Stimulated activated CD4-positive, alpha-beta T cell treated with anti-CD3 and anti-CD28 coated beads, TNF-alpha, amount 100 ng/mL, for 4 hours (primary cell): ENCODE measurements at places on chromosomes 1 and 21.

- DNase-seq = no peak
Observed at GRCh38 chr1:211986628-211987254, 48.6 kb downstream of the INTS7 start.

DNA sequence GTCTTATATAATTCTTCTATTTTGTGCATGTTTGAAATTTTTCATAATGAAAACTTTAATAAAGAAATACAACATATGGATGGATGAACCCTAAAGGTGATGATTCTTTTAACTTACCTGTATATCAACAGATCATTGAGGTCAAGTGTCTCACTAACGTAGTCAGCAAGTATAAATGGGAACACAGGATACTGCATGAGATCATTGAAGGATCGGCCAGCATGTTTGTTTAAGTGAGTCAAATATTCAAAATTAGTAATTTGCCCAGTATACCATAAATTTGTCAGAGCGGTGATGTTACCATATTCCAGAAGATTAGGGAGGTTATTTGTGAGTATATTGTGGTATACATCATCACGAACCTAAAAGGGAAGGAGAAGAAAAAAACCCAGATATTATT is 71.0 kb upstream of the GNG4 start:
- no peak for DNase-seq

GRCh38 chr1:210620867-210621488 is 292.3 kb downstream of the HHAT start:
- no peak for DNase-seq

GRCh38 chr1:116265931-116266863 is 106.8 kb upstream of the ATP1A1 start:
- DNase-seq = no peak

- DNase-seq = no peak
Observed at GRCh38 chr1:107877745-107878144, 87.2 kb downstream of the VAV3 start.

- DNase-seq = no peak
Observed at GRCh38 chr1:44239331-44239960, 26.2 kb downstream of the DMAP1 start.

DNA sequence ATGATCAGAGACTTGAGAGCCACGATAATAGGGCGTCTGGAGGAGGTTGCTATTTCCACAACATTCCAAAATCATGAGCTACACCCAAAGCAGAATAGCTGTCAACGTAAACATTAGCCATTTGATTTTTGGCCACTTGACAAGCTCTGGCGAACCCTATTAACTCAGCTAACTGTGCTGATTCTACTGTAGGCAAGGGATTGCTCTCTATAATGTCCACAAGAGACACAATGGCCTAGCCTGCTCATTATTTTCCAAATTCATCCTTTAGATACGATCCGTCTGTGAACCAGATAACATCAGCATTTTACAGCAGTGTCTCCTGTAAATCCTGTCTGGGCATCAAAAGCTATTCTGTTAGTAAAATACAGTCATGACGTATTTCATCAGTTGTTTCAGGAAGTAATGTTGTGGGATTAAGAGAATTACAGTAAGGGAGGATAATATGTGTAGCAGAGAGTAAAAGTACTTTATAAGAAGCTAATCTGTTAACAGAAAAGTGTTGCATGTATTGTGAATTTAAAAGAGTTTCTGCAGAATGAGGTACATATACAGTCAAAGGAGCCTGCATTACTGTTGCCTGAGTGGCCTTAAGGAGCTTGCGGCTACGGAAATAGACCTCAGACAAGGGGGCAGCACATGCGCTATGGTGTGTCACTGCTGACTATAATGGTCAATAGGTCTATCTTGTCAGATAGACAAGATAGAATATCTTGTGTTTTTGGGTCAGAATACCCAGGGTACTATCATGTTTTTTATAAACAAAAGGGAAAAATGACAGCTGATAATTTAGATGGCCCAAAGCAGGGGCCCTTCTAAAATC is 44.9 kb upstream of the TINAGL1 start:
- DNase-seq = no peak

- DNase-seq = no peak
Observed at GRCh38 chr1:59039551-59039950, 255.7 kb upstream of the JUN start.

- no peak for DNase-seq
Observed at GRCh38 chr1:98045211-98045766, 124.5 kb upstream of the DPYD start.

GRCh38 chr1:42482635-42483153 is 19.6 kb downstream of the CCDC30 start:
- no peak for DNase-seq

DNA sequence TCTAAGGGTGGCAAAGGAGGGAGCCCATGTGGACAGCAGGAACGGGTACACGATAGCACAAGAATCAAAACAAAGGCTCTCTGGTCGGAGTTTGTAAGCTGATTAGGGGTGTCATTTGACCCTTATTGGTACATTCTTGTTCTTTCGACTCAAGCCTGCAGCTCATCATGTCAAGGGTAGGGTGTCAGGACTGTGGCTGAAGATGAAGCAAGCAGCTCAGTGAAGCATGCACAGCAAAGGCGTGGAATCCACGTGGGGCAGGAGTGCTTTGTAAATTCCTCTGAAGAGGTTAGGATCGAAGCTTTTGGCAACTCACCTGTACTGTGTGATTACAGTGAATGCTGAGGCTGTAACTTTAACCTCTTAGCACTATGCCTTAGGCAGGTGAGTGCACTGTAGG is 4.7 kb upstream of the ABCB10 start:
- DNase-seq = no peak

DNA sequence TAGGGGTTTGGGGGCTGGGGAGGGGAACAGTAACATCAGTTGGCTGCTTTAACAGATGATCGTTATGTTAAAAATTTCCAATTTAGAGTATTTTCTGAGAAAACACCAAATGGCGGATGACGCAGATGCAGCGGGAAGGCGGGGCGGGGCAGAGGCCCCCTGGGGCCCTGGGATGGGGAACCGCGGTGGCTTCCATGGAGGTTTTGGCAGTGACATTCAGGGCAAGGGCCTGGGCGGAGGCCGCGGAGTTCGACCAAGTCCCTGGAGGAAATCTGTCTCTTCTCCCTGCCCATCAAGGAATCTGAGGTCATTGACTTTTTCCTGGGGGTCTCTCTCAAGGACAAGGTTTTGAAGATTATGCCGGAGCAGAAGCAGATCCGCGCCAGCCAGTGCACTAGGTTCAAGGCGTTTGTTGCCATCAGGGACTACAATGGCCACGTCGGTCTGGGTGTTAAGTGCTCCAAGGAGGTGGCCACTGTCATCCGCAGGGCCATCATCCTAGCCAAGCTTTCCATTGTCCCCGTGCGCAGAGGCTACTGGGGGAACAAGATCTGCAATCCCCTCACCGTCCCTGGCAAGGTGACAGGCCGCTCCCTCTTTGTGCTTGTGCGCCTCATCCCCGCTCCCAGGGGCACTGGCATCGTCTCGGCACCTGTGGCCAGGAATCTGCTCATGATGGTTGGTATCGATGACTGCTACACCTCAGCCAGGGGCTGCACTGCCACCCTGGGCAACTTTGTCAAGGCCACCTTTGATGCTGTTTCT is 310.2 kb downstream of the PTPRC start:
- no peak for DNase-seq

DNA sequence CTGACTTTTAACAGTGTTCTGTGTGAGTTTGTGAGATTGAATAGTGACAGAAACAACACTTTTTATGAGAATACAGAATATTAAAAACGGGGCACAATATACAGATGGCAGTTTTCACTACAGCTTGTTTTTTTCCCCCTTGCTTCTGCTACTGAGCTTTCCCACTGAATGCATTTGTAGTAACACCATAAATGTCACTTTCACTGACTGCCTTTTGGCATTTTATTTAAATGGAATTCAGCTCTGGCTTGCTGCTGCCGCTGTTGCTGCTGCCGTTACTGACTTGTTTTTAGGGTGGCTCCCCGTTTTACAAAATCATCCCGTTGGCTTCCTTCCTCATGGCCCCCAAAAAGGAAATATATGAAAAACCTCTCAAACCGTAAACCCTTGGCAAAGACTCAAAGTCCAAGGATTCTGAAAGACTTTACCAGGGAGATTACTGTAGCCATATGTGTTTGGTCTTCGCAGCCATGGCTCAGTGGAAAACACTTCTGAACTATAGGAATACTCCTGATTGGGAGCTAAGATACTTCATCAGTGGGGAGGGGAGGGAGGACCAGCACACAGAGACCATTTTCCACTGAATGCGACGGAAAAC is 151.0 kb downstream of the NUF2 start:
- no peak for DNase-seq

DNA sequence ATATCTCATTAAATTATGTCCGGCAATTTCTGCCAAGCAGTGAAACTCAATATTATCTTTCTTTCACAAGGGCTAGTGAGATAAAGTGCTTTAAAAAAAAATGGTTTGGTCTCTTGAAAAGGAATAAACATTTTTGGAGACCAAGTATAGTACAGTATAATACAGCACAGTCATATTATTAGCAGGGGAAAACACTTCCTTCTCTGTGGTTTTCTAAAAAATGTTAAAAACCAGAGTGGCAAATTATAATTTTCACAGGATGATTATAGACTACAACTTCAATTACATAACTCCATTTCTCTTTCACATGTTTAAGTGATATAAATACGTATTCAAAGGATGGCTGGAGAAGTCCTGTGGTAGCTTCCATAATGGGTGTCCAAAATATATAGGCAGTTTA is 170.3 kb upstream of the DMRTA2 start:
- DNase-seq = no peak

GRCh38 chr1:217948741-217949140 is 317.6 kb downstream of the SPATA17 start:
- no peak for DNase-seq

DNA sequence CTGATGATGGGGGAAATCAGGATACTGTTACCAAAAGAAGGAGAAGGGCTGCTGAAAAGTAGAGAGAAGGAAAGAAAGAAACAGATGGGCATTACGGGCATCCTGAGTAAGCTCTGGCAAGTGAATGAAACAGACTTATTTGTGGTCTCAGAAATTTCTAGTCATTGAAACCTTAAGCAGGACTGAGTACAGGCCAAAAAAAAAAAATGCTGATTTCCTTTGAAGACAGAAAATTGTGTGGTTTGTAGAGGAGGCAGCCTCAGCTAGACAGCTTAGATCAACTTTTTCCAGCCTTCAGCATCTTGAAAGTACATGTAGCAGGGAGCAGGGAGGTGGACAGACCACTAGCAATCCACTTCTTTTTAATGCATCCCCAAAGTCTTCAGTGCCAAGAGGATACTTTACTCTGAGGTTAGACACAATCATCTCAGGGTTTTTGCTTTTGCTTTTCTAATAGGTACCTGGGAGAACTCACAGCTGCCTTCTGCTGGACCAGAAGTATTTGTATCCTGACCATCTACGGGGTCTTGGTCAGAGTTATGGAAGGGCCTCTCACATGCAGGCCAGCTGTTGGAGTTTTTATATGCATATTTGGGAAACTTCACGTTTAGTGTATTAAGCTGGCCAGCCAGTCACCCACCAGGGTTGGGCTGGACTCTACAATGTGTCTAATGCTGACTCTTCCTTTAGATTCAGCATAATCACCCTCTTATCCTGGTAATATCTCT is 10.6 kb upstream of the CAPZB start:
- no peak for DNase-seq

DNA sequence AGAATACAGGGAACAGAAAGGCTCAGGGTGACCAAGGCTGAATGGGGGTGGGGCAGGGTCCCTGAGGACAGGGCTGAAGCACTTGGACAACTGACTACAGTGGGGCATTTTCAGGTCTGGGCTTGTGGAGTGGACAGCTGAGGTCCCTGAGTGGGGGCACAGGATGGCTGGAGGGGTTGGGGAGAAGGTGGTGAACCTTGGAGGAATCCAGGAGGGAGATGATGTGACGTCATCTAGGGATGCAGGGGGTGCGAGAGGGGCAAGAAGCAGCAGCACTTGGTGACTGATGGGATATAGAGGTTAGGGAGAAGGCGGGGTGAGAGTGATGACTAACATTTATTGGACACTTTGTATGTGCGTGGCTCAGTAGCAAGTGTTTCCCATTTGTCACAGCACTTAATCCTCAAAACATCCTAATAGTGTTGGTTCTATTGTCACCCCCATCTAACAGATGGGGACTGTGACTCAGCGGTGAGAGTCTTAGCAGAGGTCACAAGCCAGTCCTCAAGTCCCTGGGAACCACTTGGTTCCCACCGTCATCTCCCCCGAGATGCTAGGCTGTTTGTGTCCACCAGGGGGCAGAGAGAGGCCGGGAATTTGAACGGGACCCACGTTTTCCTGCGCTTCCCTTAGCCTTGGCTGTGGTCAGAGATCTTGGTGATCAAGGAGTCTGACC is 27.9 kb upstream of the BMP8B start:
- DNase-seq = peak; percentile 32

DNA sequence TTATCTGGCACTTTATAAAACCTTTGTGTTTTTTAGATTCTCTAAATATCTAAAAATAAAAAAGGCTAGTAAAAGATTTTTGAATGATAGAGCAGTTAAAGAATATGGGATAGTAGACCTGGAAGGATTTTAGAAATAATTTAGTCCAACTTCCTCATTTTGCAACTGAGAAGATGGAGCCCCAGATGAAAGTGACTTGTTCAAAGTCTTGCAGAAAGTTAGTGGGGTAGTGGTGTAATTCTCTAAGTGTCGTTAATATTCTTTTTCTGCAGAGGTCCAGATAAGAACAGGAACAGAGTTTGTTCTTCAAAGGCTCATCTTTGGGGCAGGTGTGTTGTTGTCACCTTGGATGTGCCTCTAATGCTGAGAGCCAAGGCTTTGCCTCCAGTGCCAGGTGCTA is 159.5 kb downstream of the DISC1 start:
- no peak for DNase-seq

DNA sequence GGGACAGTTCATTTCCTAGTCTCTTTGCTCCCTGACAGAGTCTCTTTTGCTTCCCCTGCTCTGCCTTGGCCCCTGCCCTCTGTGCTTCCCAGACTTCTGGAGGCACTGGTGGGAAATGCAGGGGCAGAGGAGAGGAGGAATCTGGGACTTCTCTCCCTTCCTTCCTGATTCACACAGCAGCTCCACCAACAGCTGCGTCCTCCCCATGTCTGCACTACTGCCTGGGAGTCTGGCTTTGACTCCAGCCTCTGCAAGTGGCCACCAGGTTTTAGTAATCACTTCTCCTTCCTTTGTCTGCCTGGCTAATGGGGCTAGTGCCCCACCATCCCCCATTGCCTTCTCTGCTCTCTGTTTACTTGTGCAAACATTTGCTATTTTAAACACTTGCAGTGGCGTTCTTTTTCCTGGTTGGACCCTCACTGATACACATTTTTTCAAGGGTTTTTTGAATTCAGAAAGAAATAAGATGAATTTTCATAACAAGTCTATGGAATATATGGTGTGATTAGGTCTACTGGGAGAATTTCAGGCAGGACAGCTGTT is 21.9 kb downstream of the FASLG start:
- no peak for DNase-seq

- DNase-seq = no peak
Observed at GRCh38 chr1:113452921-113453770, 62.8 kb downstream of the MAGI3 start.

GRCh38 chr1:7109901-7110300 is 324.6 kb downstream of the CAMTA1 start:
- no peak for DNase-seq

DNA sequence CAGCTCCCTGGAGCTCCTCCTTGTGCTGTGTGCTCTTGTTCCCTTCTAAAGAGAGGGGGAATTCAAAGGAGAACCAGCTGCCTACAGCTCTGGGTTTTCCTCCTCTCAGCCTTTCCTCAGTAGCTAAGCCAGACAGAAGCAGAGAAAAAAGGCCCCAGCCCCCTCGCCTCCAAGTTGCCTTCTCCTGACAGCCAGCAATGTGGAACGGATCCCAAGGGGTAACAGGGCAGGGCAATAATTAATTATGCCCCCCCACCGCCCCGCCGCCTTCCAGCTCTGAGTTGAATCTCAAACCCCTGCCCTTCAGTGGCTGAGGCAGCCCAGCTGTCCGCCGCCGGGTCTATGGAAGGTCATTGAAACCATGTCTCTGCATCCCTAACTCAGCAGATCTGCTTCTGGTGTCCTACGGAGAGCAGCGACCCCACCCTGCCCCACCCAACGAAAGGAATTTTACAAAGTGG is 69.0 kb upstream of the GOLT1A start:
- no peak for DNase-seq
